ENCODE measurements at places on chromosomes 12 and 14.

GRCh38 chr14:59208224-59208814 lies 19.9 kb downstream of the DAAM1 start:
- no peak overlapping the region for H3K27ac ChIP-seq
- H3K27me3 ChIP-seq: no peaks in the 10 kb centered on the region
- no peak for DNase-seq
- no peaks in the 10 kb centered on the region for H3K36me3 ChIP-seq
- no peak overlapping the region for H3K4me3 ChIP-seq

DNA sequence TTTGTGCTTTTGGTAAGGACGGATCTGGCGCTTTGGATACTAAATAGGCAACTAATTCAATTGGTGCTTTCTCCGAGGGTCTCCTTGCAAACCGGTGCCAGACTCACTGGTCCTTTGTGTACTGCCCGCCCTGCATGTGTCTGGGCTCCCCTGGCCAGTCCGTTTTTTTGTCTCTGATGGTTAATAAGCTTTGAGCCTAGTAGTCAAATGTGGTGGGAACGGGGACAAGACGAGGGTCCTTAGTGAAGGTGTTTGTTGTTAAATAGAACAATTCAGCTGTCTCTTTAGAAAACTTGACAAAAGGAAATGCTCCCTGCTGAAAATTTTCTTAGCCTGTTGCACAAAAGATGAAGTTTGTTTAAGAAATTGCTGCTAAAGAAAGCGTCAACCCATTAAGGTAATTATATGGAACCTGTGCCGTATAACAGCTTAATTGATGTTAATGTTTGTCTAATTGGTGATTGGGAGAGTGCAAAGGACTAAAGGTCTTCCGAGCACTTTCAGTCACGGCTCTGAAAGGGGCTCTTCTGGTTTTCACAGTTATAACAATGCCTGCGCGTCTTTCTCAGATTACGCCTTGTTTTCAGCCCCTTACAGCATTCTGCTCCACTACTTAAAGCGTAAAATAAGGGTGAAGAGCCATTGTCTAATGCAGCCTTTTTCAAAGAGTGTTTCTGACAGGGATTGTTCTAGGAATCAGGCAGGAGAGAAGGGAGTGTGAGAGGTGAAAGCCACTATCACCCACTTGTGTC lies 537.4 kb downstream of the PRKD1 start:
- no peaks in the 10 kb centered on the region for H3K27me3 ChIP-seq
- DNase-seq: no peak
- H3K4me1 ChIP-seq: no peaks in the 10 kb centered on the region

DNA sequence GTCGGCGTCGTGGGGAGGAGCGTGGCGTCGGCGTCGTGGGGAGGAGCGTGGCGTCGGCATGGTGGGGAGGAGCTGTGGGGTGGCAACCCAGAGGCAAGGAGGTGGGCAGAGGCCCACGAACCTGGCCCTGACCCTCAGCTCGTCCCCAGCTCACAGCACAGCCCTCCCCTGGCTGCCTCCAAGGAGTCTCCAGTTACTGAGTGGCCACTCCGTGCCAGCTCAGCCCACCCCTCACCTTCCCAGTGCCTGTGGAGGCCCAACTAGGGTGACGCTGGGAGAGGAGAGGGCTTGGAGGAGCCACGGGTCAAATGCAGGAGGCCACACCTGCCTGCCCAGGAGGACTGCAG lies 5.8 kb downstream of the ADSS1 start:
- H3K27ac ChIP-seq: no peak overlapping the region
- H3K4me3 ChIP-seq: no peak overlapping the region
- no peak for DNase-seq
- no peaks in the 10 kb centered on the region for H3K36me3 ChIP-seq
- peaks cover 18% of the 10 kb centered on the region for H3K27me3 ChIP-seq

- H3K36me3 ChIP-seq: peaks cover 56% of the 10 kb centered on the region
- no peaks in the 10 kb centered on the region for H3K27me3 ChIP-seq
- H3K4me3 ChIP-seq: no peak overlapping the region
- no peak overlapping the region for H3K27ac ChIP-seq
- DNase-seq: no peak
Measured at GRCh38 chr12:27682534-27682933, 13.7 kb upstream of the REP15 start.

- H3K4me3 ChIP-seq: no peak overlapping the region
- H3K36me3 ChIP-seq: no peaks in the 10 kb centered on the region
Measured at GRCh38 chr12:72790273-72790672, 518.1 kb downstream of the TRHDE start.

DNA sequence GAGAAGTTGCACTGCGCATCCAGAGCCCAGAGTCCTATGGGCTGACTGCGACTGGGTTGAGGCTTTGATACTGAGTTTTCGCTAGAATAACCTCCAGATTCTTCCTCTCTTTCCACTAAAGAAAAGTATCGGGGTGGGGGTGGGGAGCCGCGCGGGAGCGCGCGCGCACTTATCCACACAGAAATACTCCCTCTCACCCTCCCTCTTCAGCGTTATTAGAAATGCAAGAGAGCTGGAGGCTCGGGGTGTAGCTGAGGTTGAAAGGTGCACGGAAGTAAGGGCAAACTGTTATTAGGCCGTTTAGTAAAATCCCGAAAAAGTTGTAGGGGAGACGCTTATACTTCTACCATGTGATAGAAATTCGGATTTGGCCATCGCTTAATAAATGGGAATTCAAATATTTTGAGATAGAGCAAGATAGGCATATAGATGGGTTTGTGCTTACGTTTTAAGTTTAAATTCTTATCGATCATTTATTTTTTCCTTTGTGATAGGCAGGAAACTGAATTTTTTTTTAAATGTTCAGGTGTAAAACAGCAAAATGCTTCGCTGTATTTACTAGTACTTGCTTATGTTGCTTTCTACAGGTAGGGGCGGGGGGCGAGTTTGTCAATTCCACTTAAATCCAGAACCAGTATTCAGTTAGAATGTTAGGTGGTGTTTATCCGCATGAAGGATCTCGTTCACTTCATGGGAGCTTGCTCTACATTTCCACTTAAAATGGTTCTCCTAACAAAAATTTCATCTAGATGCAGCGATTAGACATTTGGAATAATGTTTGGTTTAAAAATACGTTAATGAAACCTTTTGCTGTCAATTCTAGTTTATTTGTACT lies 1.1 kb downstream of the ARHGAP5 start:
- H3K4me3 ChIP-seq: peak overlapping the region; percentile 98
- H3K4me1 ChIP-seq: peaks cover 8% of the 10 kb centered on the region
- peak overlapping the region; percentile 95 for H3K27ac ChIP-seq
- peak; percentile 28 for DNase-seq

- H3K27ac ChIP-seq: no peak overlapping the region
- no peak for DNase-seq
- H3K27me3 ChIP-seq: no peaks in the 10 kb centered on the region
- H3K4me3 ChIP-seq: no peak overlapping the region
Measured at GRCh38 chr12:77115471-77115870, 50.1 kb upstream of the E2F7 start.

DNA sequence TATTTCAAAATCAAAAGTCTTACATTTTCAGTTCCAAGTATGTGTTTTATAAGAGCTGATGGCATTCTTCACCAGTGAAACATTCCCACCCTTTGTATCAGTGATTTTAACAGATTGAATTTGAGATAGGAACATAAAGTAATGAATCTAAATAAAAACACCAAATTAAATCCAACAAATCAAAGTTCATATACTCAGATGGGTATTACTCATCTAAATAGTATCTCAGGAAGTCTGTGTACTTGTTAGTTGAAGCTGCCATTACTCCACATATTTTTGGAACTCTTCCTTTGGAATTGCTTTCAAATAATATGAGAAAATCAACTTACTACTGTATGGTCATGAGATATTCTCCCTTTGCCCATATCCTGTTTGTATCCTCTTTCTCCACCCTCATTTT lies 89.1 kb downstream of the MIA2 start:
- H3K27ac ChIP-seq: no peak overlapping the region
- no peaks in the 10 kb centered on the region for H3K4me1 ChIP-seq
- peaks cover 19% of the 10 kb centered on the region for H3K36me3 ChIP-seq
- no peaks in the 10 kb centered on the region for H3K27me3 ChIP-seq

GRCh38 chr12:73112035-73112816 lies 840.1 kb downstream of the TRHDE start:
- no peak for DNase-seq
- no peaks in the 10 kb centered on the region for H3K4me1 ChIP-seq
- H3K27ac ChIP-seq: no peak overlapping the region
- no peaks in the 10 kb centered on the region for H3K27me3 ChIP-seq
- H3K36me3 ChIP-seq: no peaks in the 10 kb centered on the region

DNA sequence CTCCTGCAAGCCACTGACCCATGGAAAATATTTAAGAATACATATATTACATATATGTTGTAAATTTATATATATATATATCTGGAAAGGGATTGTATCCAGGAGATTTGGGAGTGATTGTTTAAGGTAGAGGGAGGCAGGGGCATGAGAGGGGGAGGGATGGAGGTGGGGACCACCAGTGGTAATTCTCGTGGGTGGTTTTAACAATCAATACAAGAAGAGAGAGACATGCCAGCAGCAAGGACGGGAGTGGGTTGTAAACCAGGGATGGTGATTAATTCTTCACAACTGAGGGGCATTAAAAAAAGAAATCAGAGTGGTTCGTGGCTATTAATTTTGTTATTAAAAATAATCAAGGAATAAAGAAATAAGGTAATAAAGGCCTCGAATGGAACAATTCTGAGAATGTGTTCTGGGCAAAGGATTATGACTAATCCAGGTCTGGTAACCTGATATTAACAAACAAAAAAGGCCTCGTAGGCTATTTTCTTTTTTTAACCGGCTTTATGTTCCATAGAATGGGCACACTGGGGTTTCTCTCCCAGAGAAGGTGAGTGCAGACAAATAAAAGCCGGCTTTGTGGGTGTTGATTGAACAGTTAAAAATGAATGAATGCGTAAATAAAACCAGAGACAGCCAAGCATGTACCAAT lies 8.3 kb upstream of the RTL1 start:
- H3K4me1 ChIP-seq: peaks cover 6% of the 10 kb centered on the region
- no peak overlapping the region for H3K27ac ChIP-seq
- no peaks in the 10 kb centered on the region for H3K27me3 ChIP-seq
- peaks cover 77% of the 10 kb centered on the region for H3K36me3 ChIP-seq
- DNase-seq: no peak
- no peak overlapping the region for H3K4me3 ChIP-seq

DNA sequence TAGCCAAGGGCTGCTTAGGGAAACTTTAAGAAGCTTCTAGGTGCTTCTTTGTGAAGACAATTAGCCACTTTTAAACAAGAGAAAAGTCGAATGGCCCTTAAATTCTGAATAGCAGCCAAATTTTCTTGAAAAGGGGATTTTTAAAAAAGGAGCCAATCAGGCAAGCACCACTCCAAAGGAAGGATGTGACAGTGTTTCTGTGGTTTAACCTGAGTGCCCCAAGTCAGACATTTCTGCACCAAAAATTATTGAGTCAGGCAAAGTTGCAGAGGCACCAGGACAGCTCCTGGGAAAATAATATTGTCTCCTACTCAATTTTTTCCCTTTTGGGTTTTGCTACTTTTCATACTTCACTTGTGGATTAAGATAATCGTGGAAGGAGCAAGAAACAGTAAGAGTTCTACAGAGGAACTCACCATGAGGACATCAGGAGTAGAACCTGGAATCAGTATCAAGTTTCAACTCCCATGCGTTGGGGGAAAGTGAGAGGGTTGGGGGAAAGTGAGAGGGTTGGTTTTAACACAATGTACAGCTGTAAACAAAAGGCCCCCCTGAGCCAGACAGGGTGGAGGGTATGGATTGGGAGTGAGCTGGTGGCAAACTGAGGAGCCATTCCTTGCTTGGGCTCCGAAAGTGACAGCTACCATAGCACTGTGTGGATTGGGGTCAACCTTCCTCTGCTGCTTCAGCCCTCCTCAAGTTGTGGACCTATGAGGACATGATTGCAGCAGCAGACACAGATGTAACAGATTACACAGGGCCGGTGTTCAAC lies 90.8 kb downstream of the SLC38A1 start:
- peaks cover 3% of the 10 kb centered on the region for H3K36me3 ChIP-seq
- H3K4me1 ChIP-seq: no peaks in the 10 kb centered on the region

- H3K4me1 ChIP-seq: no peaks in the 10 kb centered on the region
- peaks cover 9% of the 10 kb centered on the region for H3K36me3 ChIP-seq
- H3K4me3 ChIP-seq: no peak overlapping the region
- no peak for DNase-seq
- H3K27me3 ChIP-seq: no peaks in the 10 kb centered on the region
Measured at GRCh38 chr14:23482823-23483148, 13.3 kb downstream of the NGDN start.

DNA sequence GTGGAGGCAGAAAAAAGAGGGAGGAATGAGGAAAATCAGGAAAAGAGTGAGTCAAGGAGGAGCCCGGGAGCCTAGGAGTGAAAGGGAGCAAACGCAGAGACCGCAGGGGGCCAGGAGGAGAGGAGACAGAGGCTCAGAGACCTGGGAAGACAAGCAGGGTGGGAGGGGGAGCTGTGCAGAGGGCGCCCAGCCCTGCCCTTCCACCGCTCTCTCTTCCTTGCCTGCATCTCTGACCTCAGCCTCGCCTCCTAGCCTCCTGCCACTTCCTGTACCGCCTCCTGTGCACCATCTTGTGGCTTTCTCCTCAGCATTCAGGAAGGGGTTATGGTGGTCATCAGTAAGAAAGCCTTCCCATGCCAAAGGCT lies 1.3 kb downstream of the CLSTN3 start:
- H3K4me1 ChIP-seq: 0 out of 2 replicates have a peak, but pooled peaks cover 5% of the 10 kb centered on the region
- H3K27me3 ChIP-seq: peaks cover 11% of the 10 kb centered on the region
- DNase-seq: no peak
- H3K36me3 ChIP-seq: no peaks in the 10 kb centered on the region

GRCh38 chr12:69998011-69998410 lies 173.0 kb downstream of the MYRFL start:
- no peak for DNase-seq
- H3K4me1 ChIP-seq: peaks cover 10% of the 10 kb centered on the region
- no peak overlapping the region for H3K27ac ChIP-seq
- no peak overlapping the region for H3K4me3 ChIP-seq

DNA sequence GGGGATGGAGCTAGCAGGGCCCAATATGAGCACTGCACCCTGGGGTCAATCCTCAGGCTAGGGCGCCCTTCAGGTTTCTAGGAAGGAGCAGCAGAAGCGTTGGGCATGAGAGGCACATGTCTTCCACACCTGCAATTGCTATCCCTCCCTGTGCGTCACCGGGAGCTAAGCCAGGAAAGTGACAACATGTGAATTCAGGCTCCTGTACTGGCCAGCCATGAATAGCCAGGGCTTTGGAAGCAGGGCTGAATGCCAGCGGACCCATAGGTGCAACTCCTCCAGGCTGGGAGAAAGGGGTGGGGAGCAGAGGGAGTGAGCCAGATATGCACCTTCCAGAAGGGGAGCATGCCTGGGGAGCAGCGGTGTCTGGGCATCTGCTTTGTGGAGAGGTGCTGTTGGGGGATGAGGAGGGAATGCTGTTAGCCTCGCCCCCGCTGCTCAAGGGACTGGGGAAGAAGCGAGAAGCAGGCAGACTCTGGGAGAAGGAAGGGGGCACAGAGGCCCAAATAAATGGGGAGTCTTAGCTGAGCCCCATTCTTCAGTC lies 6.1 kb downstream of the HOXC5 start:
- no peak overlapping the region for H3K27ac ChIP-seq
- H3K4me1 ChIP-seq: peaks cover 41% of the 10 kb centered on the region
- DNase-seq: peak; percentile 32
- H3K36me3 ChIP-seq: no peaks in the 10 kb centered on the region
- H3K4me3 ChIP-seq: peak overlapping the region; percentile 54
- H3K27me3 ChIP-seq: no peaks in the 10 kb centered on the region

- peak overlapping the region; percentile 3 for H3K27ac ChIP-seq
- no peaks in the 10 kb centered on the region for H3K36me3 ChIP-seq
- no peaks in the 10 kb centered on the region for H3K27me3 ChIP-seq
- no peak for DNase-seq
- no peak overlapping the region for H3K4me3 ChIP-seq
Measured at GRCh38 chr14:59772233-59772632, 98.3 kb downstream of the RTN1 start.

GRCh38 chr12:42524716-42525115 lies 64.8 kb downstream of the PRICKLE1 start:
- H3K27ac ChIP-seq: no peak overlapping the region
- no peaks in the 10 kb centered on the region for H3K4me1 ChIP-seq
- no peaks in the 10 kb centered on the region for H3K36me3 ChIP-seq
- H3K27me3 ChIP-seq: no peaks in the 10 kb centered on the region
